CD4-positive, alpha-beta T cell treated with Interleukin-2 at 100 ng/mL for 4 hours (primary cell): ENCODE measurements at places on chromosomes 7 and 10.

GRCh38 chr7:8303904-8304528 is 42.0 kb upstream of the ICA1 start:
- DNase-seq: no peak

GRCh38 chr10:30902621-30903396 is 128.9 kb downstream of the ZNF438 start:
- DNase-seq: no peak

- no peak for DNase-seq
Measured at GRCh38 chr7:150520145-150520544, 5.5 kb downstream of the GIMAP7 start.

GRCh38 chr10:63596924-63597323 is 75.7 kb downstream of the REEP3 start:
- DNase-seq: no peak

DNA sequence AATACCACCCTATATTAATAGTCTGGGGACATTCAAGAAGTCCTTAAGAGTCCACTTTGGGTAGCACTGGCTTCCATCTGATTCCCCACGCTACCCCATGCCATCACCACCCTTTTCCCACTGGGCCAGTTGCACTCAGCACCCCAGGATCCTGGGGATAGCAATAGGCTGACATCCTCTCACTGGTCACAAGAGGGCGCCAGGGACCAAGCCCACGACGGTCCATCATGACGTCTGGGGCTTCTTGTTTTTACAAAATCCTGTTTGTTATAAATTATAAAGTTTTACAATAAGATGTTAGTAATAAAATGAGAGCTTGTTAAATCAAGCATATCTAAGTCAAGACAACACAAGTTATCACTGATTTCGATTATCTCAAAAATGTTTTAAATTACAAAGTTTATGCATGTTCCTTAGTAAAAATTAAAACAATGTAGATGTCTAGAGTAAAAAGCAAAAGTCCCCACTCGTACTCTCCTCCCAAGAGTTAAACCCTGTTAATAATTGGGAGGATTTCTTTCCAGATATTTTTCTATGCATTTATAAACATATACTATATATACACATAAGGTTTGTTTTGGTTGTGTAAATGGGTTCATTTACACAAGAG is 15.4 kb downstream of the GPNMB start:
- DNase-seq: peak; percentile 52

DNA sequence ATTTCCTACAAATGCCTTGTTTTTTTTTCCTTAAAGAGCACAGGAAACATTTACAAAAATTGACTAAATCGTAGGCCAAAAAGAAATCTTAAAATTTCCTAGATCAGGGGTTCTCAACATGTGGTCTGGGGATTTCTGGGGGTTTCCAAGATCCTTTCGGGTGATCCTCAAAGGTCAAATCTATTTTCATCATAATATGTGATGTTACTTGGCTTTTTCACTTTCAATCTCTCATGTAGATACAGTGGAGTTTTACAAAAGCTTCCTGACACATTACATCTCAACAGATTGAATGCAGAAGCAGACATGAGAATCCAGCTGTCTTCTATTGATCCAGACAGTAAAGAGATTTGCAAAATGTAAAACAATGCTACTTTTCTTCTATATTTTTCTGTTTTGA is 497.3 kb downstream of the INHBA start:
- no peak for DNase-seq

- DNase-seq: no peak
Measured at GRCh38 chr10:104122225-104123107, 495 bp downstream of the SFR1 start.

GRCh38 chr10:130335336-130335735 is 199.1 kb downstream of the GLRX3 start:
- DNase-seq: no peak

DNA sequence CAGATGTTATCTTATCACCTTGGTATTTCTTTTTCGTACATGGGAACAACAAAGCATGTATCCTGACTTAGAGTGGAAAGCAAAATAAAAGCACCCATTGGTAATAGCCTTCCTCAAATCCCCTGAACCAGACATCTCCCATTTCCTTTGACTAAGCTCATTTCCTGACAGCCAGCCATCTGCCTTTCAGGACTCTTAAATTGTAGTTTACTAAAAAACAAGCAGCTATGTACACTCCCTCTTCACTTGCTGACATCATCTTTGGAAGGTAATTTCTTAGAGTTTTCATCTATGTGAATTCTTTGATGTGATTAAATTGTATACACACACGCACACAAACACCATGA is 40.7 kb downstream of the ARL4A start:
- no peak for DNase-seq

DNA sequence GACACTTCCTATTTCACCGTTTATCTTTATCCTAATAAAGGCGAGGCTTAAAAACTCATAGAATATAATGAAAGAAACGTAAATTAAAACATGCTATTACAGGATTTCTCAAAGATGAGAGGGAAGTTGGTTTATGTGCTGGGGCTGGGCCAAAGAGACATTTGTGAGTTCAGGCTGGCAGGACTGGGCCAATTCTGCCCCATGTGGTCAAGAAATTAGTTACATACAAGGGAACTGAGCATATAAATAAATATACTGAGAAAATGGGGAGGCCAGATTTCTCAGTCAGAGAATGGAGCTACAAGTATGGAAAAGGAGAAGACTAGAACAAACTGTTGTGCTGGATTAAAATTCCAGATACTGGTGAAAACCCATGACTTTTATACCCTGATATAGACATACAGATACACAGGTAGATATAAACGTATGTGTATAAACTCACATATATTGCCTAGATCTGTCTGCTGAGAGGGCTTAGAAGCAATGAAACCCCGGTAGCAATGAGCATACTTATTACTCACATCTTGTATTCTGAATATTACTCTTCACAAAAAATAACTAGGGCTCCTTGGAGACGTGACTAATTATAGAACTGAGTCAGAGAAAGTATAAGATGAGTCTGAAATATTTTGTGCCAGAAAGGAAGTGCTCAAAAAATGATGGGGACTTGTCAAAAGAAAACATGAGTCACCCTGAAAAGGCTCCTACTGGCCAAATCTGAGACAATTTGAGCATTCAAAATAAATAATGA is 155.7 kb upstream of the FGFR2 start:
- DNase-seq: no peak

- DNase-seq: peak; percentile 88
Measured at GRCh38 chr10:73991884-73992245, 6.1 kb upstream of the VCL start.
